ENCODE measurements at places on chromosomes 3 and 15.

GRCh38 chr15:40183636-40184463 lies 23.0 kb downstream of the BUB1B start:
- DNase-seq, result no peak

DNA sequence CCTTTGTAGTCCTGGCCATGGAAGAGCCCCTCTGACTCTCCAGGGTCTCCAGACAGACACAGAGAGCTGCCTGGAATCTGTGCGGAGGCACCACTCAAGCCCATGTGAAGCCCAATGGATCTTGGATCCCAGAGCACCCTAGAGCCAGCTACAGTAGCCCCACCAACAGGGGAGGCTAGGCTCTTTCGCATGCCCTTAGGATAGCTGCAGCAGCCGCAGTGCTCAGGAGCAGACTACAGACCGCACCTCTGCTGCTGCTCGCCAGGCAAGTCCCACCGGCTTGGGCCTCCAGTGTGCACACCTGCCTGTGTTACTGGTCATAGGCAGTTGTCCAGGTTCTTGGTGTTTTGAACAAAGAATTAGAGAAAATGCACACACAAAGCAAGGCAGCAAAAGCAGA lies 131.6 kb downstream of the SPATA16 start:
- DNase-seq, result peak; percentile 27

DNA sequence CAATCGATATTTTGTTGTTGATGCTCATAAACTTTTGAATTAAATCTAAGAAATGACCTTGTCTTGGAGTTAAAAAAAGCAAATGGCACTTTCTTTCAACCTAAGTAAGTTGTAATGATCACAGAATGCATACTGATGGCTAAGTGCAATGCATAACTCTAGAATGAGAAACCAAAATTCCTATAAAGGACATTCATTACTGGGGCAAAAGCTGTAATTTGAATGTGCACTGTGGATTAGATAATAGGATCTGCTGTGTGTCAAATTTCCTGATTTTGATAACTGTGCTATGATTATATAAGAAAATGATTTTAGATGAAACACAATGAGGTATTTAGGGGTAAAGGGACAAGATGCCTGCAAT lies 14.3 kb downstream of the SIAH2 start:
- DNase-seq, result no peak

- DNase-seq, result no peak
Observed at GRCh38 chr3:58180940-58181587, 29.7 kb downstream of the DNASE1L3 start.

GRCh38 chr3:9695746-9696145 lies 7.9 kb upstream of the CPNE9 start:
- no peak for DNase-seq

GRCh38 chr15:39828374-39828931 lies 45.8 kb upstream of the FSIP1 start:
- no peak for DNase-seq

DNA sequence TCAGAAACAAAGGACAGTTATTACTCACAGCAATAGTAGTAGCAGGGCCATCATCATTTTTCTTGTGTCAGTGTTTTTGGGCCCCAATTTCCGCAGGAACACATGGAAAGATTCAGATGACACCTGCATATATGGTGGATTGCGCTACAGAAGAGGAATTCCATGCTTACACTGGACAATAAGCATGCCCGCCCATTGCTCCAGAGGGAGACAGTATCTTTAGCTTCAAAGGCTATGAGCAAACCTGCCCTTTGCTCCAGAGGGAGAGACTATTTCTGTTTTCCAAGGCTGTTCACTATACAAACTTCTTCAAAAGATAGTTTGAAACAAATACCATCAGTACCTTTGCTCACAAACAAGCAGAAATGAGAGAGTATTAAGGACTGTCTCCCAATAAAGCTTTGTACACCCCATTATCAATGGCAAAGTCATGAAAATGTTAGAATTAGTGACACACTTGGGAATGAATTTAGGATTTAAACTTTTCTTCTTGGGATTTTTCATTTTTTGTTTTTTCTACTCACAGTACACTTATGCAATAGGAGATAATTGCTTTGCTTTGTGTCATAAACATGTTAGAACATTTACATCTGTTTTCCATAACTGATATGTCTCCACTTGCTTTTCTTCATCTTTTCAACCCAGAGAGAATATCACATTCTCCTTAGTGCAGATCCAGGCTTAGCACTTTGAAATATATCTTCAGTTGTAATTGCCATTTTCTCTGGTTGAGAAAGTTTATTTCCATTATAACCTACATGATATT lies 564.5 kb upstream of the ZNF717 start:
- no peak for DNase-seq

DNA sequence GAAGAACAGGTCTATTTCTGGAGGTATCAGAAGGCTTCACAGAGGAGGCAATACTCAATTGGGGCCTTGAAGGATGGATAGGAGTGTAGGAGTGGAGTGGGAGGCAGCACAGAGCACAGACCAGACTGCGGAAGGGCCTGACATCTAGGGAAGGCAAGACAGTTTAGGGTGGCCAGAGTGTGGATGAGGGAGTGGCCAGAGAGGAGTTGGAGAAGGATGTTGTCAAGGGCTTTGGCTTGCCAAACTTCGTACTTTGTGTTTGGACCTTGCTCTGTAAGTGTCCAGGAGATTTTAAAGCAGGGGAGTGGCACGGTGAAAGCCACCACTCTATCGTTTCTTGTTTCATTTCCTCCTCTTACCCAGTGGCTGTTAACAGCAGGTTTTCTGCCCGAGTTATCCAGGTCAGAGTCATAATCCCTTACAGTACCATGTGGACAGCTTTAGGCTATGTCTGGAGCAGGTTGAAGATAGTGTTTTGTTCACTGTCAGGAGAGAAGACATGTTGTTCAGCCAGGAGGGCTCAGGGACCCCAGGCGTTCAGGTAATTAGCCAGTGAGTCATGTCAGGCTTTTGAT lies 12.3 kb downstream of the SMAD3 start:
- DNase-seq, result peak; percentile 71

DNA sequence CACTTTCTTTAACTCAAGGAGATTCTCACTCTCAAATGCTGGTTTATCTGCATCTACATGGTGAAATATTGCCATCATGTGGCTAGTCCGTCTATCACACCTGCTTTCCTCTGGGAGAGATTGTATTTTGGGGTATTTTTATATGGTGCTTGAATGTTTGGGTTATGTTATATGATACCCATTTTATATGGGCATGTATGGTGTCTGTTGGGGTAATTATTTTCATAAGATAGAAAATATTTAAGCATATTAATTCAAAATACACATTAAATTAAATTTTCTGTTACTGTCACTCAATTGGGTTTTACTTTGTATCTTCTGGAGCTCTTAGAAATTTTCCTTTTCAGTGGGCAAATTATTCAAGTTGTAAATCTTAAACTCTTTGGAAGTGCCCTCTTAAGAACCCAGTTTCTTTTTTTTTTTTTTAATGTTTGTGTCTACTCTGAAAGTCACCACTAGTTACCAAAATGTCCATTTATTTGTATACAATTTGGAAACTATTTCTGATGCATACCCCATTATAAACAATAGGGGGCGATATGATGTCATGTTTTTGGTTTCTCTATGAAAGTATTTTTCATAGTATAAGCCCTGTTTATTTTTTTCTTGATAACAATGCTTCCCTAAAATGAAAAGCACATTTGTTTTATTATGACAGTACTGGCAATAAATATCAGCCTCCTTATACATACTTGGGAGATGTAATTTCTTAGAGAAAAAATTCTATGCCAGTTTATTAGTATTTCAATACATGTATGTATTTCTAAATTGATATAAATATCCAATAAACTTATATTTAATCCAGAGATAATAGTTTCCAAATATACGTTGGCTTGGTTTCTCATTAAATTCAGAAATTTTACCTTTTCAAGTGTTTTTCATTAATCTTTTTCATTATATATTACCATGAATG lies 36.1 kb upstream of the PLSCR5 start:
- DNase-seq, result no peak

GRCh38 chr3:37594873-37595783 lies 266.6 kb upstream of the CTDSPL start:
- DNase-seq, result no peak

All from Peyer's patch (tissue), 4 donors.